ENCODE measurements at places on chromosomes 6 and 20. TPM values are rescaled to one million over a fixed set of nuclear protein-coding genes. Genes with fewer than 3 reads are reported as not detected.

Gene FAM210B
- total RNA-seq, result 79.9 TPM

DNA sequence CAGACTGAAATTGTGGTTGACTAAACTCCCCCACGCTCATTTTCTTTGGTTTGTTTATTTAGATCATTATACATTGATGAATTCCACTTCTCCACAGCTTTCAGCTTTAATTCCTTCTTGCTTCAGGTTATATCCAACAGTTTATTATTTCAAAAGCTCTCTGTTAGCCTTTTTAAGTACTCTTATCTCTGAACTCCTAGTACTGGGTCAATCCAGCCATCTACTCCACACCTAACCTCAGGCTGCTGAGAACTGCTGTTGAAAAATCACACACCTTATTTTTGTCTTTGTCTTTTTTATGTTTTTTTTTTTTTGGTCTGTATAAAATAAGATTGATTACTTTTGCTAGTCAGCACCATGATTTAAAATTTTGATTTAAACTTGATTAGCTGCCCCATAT, 32.9 kb downstream of the FLRT3 start:
- ATAC-seq, result no peak

Gene CTCFL
- total RNA-seq, result not detected

DNA sequence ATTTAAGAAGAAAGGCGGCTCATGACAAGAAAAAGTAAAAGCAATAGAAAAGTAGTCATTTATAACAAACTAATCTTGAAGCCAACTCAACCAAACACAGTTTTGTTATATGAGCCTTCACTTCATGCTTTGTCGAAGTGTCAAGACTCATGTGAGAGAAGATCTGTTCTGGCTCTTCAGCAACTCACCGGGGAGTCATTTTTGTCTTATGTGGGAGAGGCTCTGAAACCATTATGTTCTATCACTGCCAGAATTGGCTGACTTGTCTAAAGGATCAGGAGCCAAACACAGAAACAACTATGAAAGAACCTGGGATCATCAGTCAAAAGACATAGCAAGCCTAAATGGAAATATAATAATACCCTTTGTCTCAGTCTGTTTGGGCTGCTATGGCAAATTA, 105.2 kb downstream of the CDK19 start:
- no peak for ATAC-seq

- no peak for ATAC-seq
Measured at GRCh38 chr6:164756142-164756541, 553.3 kb downstream of the C6orf118 start.

Gene CPNE5
- total RNA-seq, result 2.3 TPM

Gene ARMH2
- total RNA-seq, result not detected

- no peak for ATAC-seq
Measured at GRCh38 chr20:3738111-3739053, 5.9 kb downstream of the HSPA12B start.

Gene TSHZ2
- 13.9 TPM for total RNA-seq

DNA sequence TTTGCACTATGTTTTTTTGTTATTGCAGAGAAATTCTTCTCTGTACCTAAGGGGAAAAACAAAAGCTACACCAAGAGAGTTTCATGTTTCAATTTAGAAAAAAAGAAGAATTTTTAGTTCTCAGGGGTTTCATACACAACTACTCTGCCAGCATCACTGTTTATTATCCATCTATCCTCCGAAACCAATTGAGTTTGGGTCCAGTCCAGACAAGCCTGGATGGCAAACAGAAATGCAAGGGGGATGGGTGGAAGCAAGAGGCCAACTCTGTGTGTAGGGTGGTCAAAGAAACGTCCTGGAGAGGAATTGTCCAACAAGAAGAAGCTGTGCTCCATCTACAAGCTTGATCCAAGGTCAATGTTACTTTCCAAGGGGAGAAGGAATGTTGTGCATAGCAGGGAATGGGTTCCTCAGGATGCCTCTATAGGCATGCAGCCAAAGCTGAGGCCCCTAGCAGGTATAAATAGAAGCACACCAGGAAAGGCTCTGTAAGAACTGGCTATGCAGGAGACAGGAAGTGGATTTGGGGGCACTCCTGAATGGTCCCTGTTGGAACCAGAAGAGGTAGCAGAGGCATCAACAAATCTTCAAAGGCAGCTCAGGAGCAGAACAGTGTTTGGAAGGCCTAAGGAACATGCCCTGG, 64.4 kb downstream of the FILIP1 start:
- no peak for ATAC-seq

- ATAC-seq, result no peak
Measured at GRCh38 chr6:157218371-157219198, 104.7 kb downstream of the TMEM242 start.

Gene SNAP25
- 5.5 TPM for total RNA-seq

- no peak for ATAC-seq
Measured at GRCh38 chr6:138821519-138821918, 25.6 kb downstream of the ECT2L start.

- no peak for ATAC-seq
Measured at GRCh38 chr20:13312300-13312699, 91.2 kb downstream of the ISM1 start.

DNA sequence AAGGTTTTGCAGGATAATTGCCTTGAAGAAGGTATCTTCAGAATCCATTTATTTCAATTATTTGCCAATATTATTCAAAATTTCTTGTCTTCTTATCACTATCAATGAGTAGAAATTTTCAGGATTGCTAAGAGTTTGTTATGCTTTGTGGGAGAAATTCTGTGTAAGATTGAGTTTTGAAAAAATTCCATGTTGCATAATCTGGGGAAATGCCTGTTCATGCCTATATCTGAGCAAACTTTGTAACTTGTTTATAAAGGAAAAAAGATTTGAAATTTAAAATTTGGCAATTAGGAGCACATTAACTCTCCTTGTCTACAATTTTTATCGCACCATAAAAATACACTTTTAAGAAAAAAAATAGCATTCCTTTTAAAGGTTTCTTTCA, 39.8 kb upstream of the EDN1 start:
- no peak for ATAC-seq

Gene MOCS1
- total RNA-seq, result 24.0 TPM

Gene SPTLC3
- total RNA-seq, result 2.0 TPM

- no peak for ATAC-seq
Measured at GRCh38 chr6:46281110-46281509, 110.3 kb upstream of the ENPP5 start.

DNA sequence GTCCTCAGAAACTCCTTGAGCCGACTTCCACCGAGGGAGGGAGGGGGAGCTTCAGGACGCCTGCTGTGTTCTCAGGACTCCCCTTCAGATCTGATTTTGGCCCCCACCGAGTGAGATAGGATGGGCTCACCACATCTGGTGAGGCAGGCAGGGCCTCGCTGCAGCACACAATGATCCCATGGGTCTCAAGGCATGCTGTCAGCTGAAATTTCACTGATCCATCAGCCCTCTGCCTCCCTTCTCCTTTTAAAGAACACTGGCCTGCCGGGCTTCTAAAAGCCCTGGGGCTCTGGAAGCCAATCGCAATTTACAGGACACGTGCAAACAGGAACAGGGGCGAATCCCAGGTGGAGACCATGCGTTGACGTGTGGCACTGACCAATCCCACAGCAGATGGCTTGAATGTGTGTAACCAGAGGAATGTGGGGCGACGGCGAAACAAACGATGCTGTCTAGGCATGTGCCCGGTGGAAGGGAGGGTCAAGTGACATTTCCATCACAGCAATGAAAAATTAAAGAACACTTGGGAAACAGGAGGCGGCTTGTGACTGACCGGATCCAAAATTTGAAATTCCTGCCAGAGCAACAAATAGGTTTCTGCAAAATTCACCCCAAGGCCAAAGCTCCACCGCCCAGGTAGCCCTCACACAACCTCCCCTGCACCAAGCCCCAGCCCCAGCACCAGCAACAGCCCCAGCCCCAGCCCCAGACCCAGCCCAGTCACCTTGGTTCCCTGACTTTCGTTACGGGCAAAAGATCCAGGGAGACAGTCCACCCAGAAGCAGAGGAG, 167.1 kb upstream of the ZNF337 start:
- ATAC-seq, result no peak

- ATAC-seq, result peak; percentile 34
Measured at GRCh38 chr6:151292974-151293687, 53.4 kb downstream of the AKAP12 start.
